ENCODE measurements at places on chromosomes 5 and 9. TPM values are rescaled to one million over a fixed set of nuclear protein-coding genes. Genes with fewer than 3 reads are reported as not detected.

FBN2 gene
- total RNA-seq: 0.16 TPM

LTC4S gene
- total RNA-seq: 6.4 TPM

TAS2R1 gene
- not detected for total RNA-seq

DNA sequence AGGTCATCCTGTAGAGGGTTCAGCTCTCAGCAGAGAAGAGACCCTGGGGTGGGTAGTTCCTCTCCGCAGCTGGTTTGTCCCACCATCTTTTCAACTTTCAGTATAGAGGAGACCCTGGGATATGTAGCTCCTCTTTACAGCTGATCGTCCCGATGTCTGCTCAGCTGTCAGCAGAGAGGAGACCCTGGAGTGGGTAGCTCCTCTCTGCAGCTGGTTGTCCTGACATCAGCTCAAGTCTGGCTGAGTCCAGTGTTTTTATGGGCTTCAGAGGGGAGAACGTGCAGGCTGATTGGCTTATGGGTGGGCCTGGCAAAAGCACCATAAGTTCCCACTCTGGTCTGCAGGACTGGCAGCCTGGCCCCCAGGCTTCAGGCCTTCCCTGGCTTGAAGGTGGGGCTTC is 80.8 kb downstream of the NLN start:
- no peak for DNase-seq

DNA sequence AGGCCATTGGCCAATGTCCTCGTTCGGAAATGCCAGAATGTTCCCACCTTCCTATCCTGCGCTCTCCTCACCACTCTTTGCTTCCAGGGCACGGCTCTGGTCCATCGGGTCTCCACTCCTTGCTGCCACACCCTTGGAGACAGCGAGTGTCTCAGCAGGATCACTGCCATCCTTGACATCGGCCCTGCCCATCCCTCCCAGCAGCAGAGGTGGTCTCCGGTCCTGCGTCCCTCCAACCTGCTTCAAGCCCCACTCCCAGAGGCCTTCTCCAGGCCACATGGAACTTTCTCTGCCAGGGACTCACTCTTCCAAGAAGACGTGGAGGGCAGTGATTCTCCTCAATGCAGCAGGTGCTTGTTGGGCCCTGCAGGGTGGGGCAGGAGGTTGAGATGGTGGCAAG is 42.7 kb downstream of the IRX2 start:
- no peak for DNase-seq

DNA sequence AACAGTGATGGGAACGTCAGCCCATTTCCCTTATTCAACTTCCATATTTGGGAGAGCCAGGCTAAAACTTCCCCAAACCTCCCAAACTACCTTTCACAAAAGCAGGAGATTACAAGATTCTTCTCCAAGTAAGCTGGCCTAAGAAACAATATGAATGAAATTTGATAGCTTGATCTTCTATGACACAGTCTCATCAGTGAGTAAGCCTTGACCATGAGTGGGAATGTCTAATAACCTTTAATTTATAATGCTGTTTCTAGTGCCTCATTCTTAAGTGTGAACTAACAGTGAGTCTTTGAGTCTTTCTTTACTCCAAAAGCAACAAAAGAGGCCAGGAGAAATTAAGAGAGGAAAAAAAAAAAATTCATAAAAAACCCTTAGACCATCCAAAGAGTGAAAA is 1379.9 kb downstream of the EFNA5 start:
- DNase-seq: no peak

GRCh38 chr9:137029058-137029936 is 1.3 kb upstream of the ABCA2 start:
- peak; percentile 72 for DNase-seq

- DNase-seq: no peak
Measured at GRCh38 chr9:111179577-111179976, 141.3 kb upstream of the LPAR1 start.

DNA sequence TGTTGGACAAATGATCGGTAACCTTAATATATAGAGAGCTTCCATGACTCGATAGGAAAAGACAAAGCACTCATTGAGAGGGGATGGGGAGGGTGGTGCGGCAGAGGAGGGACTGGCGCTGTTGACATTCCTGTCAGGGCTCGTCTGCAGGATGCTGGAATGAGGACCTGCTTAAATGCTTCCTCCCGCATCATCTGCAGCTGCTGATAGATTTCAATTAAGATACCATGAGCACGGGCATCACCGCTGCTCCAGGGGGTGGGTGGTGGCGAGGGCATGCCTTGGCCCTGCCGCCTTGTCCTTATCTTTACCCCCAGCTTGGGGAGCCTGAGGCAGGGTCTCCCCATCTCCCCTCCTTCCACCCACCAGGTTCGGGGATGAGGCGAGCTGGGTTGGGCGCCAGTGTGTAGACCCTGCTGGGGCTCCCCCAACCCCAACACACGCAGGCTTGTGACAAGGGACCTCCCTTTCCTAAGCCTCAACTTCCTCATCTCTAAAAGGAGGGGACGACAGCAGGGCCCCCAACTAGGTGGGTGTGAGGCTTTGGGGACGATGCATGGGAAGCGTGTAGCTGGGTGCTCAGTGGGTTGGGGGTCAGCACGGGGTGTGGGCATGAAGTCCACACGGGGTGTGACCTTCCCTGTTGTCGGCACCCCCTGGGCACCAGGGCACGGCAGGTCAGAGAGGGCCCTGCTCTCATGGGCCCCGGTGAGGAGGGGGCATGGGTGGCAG is 11.7 kb upstream of the QRFP start:
- no peak for DNase-seq

- no peak for DNase-seq
Measured at GRCh38 chr9:114112325-114112724, 13.2 kb upstream of the KIF12 start.

DNA sequence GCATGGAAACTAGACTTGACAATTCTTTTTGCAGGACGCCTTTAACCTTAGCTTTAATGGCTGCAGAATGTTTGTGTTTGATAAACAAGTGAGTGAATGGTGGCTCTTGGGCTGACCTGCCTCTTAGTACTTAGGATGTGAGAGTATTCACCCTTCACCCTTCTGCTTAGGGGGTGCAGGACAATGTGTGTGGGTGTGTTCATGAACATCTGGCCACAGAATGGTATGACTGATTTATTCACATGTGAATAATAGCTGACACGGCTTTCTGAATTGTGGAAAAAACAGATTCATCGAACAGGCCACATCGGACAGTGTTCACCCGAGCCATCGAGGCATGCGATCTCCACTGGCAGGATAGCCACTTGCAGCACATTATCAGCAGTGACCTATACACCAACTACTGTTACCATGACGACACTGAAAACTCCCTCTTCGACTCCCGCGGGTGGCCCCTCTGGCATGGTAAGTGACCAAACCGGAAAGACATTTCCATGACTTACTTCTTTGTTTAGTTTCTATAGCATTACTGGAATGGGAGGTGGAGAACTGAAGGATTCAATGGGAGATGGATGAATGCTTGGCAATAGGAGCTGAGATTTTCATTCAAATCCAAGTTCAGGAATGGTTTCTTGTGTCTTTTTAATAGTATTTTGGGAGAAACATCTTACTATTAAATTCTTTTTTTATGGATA is 193.6 kb downstream of the ZSWIM6 start:
- DNase-seq: no peak
